ENCODE measurements at places on chromosomes 3 and 15.

- H3K36me3 ChIP-seq, result no peaks in the 10 kb centered on the region
- no peak overlapping the region for H3K27ac ChIP-seq
- H3K27me3 ChIP-seq, result no peaks in the 10 kb centered on the region
- no peak overlapping the region for H3K4me3 ChIP-seq
These were observed 44.3 kb downstream of the RAB6B start for GRCh38 chr3:133851266-133851906.

DNA sequence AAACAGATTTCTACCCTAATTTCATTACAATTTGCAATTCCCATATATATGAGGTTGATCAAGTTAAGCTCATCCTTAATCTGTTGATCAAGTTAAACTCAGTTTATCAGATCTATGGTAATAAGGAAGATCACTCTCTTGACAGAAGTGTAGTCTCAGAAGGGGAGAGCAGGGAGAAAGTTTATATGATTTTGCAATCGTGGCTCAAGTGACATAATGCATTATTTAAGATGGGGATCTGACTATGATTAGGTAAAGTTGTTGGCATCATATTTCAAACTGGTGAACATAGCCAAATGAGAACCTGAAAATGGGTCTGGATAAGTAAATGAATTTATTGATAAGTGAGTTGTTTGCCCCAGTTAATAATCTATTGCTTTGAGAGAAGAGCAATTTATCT is 995.3 kb downstream of the OTOL1 start:
- H3K4me1 ChIP-seq, result no peaks in the 10 kb centered on the region
- no peak for DNase-seq
- H3K27ac ChIP-seq, result no peak overlapping the region
- no peak overlapping the region for H3K4me3 ChIP-seq
- H3K36me3 ChIP-seq, result no peaks in the 10 kb centered on the region

DNA sequence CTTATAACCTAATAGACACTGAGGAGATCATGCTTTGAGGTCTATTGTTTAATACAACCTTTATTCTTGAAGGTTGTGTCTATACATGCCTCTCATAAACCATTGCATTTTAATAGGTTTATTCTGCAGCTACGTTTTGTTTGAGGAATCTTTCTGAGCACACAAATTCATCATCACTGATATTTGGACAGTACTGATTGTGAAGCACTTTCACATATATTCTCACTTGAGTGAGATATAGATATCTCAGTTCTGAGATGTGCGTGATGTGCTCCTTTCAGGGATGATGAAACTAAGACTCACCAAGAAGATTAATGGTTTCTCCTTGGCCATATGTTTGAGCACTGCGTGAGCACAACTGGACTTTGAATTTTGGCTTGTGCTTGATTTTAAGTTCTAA is 374.4 kb downstream of the LPP start:
- H3K27me3 ChIP-seq, result no peaks in the 10 kb centered on the region
- no peak overlapping the region for H3K27ac ChIP-seq
- no peak for DNase-seq

DNA sequence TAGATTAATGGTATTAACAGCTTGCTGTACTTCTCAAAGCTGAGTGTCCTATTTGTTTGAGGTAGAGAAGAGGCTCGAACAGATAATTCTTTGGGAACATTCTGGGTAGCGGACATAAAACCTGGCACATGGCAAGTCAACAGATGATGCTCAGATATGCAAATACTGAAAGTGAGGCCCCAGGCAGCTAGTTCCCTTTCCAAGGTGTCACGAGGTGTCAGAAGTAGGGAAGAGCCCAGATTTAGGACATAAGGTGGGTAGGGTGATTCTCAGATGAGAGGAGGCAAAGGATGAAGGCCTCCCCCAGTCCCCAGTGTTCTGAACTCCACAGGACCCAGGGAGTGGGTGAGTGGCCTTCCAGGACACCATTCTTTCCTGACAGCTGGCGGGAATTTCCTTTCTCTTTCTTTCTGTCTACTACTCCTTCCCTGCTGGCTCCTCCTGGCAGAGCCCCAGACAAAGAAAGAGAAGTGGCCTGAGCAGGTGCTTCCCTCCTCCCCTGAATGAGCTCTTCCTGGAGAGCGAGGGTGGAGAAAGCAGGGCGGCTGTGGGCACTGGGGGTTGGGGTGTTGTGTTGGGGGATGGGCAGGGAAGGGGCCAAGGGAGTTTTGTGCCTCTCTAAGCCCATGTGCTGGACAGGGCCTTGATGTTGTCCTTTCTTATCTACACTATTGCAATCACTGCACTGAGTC is 87.5 kb downstream of the CORO2B start:
- no peaks in the 10 kb centered on the region for H3K4me1 ChIP-seq
- H3K36me3 ChIP-seq, result no peaks in the 10 kb centered on the region
- H3K27ac ChIP-seq, result no peak overlapping the region
- DNase-seq, result no peak
- no peaks in the 10 kb centered on the region for H3K27me3 ChIP-seq

DNA sequence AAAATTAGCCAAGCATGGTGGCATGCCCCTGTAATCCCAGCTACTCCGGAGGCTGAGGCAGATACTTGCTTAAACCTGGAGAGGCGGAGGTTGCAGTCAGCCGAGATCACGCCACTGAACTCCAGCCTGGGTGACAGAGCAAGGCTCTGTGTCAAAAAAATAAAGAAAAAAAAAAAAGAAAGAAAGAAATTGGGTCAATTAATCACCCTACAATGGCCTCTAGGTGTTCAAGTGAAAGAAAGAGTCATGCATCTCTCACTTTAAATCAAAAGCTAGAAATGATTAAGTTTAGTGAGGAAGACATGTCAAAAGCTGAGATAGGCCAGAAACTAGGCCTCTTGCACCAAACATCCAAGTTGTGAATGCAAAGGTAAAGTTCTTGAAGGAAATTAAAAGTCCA is 44.9 kb upstream of the GSK3B start:
- no peaks in the 10 kb centered on the region for H3K36me3 ChIP-seq
- H3K27me3 ChIP-seq, result no peaks in the 10 kb centered on the region
- no peaks in the 10 kb centered on the region for H3K4me1 ChIP-seq
- no peak overlapping the region for H3K4me3 ChIP-seq
- DNase-seq, result no peak

DNA sequence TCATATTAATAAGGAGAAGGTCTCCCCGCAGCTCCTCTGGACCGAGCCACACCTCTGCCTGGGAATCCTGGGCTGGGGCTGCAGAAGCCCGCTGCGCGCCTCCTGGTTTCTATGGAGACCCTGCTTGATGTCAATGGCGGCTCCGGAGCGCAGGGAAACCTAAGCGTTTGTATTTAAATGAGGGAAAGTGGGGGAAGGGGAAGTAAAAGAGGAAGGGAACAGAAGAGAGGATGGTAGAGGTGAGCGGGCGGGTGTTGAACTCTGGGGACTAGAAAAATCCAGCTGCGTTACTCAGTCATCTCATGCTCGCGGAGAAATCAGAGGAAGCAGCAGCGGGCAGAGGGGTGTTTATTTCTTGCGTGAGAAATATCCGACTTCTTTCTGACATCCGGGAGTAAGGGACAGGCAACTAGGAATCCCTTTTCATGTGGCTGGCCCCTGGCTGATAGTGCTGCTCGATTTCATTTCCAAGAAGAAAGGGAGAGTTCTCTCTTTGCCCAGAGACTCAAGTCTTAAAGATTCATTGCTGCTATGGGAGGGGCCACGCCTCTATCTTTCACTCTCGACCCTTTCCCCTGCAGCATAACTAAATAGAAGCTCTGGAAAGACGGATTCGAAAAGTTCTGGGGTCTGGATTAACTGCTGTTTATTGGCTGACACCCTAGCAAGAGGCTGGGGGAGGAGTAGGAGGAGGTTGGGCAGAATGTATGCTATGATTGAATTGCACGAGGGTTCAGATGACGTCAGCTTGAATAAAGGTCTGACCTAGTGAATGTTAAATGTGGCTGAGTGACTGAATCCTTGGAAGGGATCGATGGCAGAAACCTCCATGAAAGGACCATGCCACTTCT is 110.5 kb upstream of the GAP43 start:
- no peaks in the 10 kb centered on the region for H3K4me1 ChIP-seq
- no peak for DNase-seq
- H3K36me3 ChIP-seq, result no peaks in the 10 kb centered on the region
- no peaks in the 10 kb centered on the region for H3K27me3 ChIP-seq

- DNase-seq, result no peak
- H3K4me3 ChIP-seq, result no peak overlapping the region
- no peaks in the 10 kb centered on the region for H3K27me3 ChIP-seq
- no peaks in the 10 kb centered on the region for H3K36me3 ChIP-seq
- H3K4me1 ChIP-seq, result no peaks in the 10 kb centered on the region
- no peak overlapping the region for H3K27ac ChIP-seq
These were observed 19.8 kb downstream of the MEGF11 start for GRCh38 chr15:66233487-66234415.

DNA sequence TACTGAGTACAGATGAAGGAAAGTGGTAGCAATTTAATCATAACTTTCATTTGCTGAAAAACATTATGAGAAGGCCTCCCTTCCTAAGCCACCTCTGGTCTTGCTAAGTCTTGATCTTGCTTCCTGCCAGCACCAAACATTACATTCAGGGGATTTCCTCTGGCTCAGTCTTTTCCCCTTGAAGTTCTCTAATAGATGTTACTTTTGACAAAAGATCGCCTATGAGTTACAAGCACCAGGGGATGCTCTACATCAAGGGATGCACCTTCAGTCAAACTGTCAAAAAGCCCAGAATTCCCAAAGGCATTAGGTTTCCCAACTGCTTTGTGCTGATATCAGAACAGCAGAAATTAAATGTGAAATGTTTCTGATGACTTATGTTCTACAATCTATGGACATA is 47.3 kb downstream of the AQP9 start:
- H3K27me3 ChIP-seq, result no peaks in the 10 kb centered on the region
- DNase-seq, result no peak
- H3K4me1 ChIP-seq, result no peaks in the 10 kb centered on the region

DNA sequence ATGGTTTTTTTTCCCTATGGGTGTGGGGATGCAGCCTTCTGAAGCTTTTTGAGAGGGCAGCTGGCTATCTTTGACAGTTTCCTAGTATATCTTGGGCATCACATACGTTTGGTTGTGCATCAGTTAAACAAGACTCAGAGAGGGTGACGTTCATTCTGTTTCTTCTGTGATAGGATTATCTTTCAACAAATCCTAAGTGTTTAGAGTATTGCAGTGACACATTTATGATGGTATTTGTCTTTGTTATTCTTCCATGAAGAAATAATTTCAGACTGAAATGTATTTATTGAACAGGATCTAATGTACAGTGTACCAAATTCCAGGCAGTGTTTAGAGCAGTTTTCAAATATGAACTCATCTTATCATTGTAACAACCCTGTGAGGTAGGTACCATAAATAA is 114.4 kb downstream of the PLCL2 start:
- DNase-seq, result no peak
- H3K4me3 ChIP-seq, result no peak overlapping the region
- no peaks in the 10 kb centered on the region for H3K27me3 ChIP-seq
- H3K4me1 ChIP-seq, result no peaks in the 10 kb centered on the region
- H3K27ac ChIP-seq, result no peak overlapping the region

- H3K27ac ChIP-seq, result no peak overlapping the region
- H3K4me1 ChIP-seq, result no peaks in the 10 kb centered on the region
- no peak for DNase-seq
- no peaks in the 10 kb centered on the region for H3K27me3 ChIP-seq
- H3K4me3 ChIP-seq, result no peak overlapping the region
These were observed 23.2 kb downstream of the SEMA5B start for GRCh38 chr3:123004201-123004918.

- H3K36me3 ChIP-seq, result no peaks in the 10 kb centered on the region
- DNase-seq, result no peak
- no peak overlapping the region for H3K4me3 ChIP-seq
- H3K27ac ChIP-seq, result no peak overlapping the region
- H3K4me1 ChIP-seq, result no peaks in the 10 kb centered on the region
These were observed 81.0 kb downstream of the USP13 start for GRCh38 chr3:179733797-179734196.
